ENCODE measurements at places on chromosomes 7 and 10.

GRCh38 chr7:68529221-68529620, 1069.1 kb upstream of the AUTS2 start:
- no peak for DNase-seq

- DNase-seq: no peak
These were observed 139.4 kb downstream of the SVIL start for GRCh38 chr10:29495366-29495765.

GRCh38 chr10:121080281-121080891, 229.2 kb downstream of the WDR11 start:
- no peak for DNase-seq

DNA sequence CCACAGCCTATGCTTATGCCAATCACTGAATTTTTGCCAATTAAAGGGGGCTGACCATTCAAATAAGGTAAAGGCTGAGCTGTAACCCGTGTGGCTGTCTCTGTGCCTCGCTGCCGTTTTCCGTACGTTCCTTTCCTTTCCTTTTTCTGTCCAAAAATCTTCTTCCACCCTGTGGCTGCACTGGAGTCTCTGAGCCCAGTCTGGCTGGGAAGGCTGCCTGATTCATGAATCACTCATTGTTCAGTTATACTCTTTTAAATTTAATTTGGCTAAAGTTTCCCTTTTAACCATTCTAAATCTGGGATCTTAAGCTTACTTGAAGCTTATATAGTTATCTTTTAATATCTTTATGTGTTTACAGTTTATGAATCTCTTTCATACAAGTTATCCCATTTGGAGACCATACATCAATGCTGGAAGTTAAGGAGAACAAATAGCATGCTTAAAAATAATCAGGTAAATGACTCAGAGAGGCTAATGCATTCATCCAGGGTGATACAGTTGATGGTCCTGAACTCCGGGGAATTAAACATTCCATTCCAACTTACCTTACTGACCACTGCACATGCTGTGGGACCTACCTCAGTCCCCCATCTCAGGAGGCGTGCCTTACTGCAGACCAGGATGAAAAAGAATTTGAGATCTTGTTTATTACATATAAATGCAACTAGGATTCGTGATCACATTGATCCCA, 385.3 kb upstream of the ADARB2 start:
- no peak for DNase-seq

GRCh38 chr7:32378988-32379387, 111.2 kb downstream of the LSM5 start:
- no peak for DNase-seq

DNA sequence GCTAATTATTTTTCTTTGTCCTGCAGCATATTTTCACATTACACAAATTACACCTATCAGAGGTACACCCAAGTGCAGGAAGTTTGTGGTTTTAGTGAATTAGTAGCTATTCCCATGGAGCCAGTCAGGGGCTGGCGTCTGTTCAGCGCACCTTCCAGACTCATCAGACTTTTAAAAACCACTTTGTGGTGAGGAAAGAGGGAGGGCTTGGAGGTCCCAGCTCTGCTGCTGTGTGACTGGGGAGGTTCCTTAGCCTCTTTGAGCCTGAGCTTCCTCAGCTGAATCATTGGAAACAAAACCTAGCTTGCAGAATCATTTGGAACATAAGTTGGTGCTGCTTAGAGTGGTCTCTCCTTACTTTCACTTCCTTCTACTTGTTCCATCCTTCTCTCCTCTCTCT, 175.4 kb downstream of the SORCS3 start:
- DNase-seq: no peak

- DNase-seq: no peak
These were observed 12.4 kb downstream of the CALHM2 start for GRCh38 chr10:103439776-103440175.

GRCh38 chr10:5694573-5694972, 9.9 kb downstream of the TASOR2 start:
- no peak for DNase-seq

GRCh38 chr10:32253821-32254220, 93.1 kb downstream of the EPC1 start:
- DNase-seq: no peak

DNA sequence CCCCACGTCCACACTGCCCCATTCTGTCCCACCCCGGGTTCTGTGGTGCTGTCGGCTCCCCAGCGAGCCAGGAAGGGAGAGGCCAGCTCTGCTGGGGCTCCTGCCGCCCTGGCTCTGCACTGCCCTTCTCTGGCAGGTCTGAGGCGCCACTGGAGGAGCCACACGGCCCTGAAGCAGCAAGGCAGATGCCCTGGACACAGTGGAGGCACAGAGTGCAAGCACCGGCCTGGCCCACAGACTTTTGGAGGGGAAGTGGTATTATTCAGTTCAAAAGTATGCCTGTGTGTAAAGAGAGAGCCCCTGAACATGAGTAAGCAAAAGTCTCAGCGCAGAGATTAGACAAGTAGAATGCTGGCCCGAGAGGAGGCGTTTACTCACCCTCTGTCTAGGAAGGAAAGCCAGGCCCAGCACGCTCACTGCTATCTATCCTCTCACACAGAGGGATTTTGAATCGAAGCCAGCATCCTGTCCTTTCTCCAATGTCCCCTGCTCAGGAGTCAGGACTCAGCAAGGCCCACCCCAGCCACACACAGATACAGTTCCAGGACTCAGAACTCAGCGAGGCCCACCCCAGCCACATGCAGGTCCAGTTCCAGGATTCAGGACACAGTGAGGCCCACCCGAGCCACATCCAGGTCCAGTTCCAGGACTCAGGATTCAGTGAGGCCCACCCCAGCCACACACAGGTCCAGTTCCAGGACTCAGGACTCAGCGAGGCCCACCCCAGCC, 115.0 kb downstream of the EGFR start:
- no peak for DNase-seq

GRCh38 chr10:6763423-6763822, 183.3 kb upstream of the PRKCQ start:
- no peak for DNase-seq

DNA sequence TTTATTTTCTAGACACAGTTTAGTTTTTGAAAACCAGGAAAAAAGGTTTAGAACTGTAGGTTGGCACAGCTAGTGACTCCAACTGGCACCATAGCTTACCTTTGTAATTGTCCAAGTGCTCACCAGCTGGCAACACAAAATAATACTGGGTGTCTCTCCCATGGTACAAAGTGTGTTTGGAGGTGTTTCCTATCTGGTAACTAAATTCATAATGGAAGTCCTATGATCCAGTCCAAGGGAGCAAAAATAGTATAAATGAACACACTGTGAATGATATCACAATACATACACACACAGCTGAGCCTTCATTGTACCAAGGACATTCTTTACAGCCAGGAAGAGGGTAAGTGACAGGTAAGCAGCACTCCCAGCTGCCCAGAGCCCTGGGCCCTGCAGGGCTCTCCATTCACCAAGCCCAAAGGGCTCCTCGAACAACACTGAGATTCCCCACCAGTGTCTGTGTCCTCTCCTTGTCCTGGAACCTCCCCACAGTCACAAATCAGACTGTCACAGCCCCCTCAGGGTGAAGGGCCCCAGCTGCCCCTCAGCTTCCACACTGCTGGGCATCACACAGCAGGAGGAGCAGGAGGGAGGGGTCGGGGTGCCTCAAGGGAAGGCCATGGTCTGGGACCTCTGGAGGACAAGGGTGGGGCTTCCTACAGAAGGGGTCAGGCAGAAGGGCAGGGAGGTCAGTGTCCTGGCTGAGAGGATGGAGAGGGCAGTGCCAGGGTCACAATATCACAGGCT, 72.1 kb downstream of the PKD1L1 start:
- no peak for DNase-seq

DNA sequence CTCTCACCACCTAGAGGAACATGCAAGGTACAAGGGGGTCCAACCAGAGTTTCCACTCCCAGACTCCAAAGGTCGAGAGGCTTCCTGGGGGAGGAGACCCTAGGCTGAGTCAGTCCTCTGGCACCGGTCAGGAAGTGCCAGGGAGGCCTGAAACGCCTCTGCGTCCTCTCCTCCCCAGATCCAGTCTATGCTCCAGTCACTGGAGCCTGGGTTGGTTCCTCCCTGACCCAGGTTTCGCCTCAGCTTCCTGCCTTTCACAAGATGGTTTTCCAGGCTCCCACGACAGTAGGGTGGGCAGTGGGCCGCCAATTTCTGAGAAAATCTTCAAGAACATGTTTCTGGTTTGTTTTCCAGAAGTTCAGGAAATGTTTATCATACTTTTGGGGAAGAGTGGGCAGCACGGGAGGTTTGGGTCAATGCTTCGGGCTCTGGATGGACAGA, 30.0 kb downstream of the DUSP5 start:
- no peak for DNase-seq

DNA sequence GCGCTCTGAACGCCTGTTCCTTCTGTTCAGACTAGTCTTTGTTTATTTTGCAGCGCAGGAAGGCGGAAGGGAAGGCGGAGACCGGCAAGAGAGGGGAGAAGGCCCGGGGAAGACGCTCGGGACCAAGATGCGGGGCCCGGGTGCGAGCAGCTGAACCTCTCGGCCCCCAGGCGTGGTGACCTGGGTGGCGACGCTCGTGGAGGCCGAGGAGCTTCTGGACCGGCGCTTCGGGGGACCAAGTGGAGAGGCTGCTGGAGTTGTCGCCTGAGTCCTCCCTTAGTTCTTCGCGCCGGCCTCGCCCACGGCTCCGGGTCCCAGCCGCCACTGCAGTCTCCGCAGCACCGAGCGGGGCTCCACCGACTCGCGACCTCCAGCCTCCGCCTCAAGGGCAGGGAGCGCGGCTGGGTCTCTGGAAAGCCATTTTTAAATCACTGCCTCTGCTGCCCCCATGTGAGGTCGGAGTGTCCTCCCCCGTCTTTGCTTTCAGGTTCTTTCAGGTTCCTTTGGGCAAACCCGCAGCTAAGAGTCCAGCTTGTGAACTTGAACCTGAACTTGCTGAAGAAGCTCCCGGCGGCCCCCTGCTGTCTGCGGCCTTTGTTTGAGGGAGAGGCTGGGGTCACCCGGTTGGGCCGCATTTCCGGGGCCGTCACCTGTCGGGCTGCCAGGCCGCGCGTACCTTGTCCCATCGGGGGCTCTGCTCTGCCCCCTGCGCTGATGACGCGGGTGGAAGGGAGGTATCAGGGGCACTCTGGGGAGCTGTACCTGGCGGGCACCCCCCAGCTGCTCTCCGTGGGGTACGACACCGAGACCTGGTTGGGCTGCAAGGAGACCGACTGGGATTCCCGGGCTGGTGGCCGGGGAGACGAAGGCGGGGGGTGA, 136.0 kb downstream of the KIF20B start:
- DNase-seq: no peak

DNA sequence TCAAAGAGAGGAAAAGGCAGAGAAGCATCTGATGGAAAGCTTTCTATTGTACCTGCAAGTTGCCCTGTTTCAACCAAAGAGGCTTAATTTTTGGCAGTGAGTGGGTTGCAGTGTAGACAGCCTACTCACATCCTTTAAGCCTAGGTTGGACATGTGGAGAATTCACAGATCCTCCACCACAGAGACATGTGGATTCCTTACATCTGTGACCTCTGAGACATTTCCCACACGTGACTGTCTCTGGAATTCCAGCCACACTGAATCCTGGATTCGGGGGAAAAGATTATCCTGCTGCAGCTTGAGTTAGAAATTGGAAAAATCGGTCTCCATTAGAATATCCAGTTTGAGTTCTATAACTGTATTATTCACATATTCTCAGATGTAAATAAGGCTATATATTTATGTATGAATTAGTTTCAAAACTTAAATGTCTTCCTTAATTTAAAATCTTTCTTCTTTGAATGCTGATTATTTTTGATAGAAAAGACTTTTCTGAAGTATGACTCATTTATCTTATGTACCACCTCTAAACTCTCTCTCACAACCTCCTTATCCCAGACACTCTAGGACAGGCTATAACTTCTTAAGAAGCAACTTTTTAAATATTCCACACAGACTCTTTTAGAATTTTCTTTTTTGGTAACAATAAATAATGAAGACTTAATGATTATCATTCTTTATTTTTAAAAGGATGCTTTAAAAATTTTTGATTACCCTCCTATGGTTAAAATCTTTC, 123.3 kb downstream of the TWIST1 start:
- DNase-seq: no peak

- DNase-seq: no peak
These were observed 31.5 kb upstream of the RSBN1L start for GRCh38 chr7:77664715-77665114.

GRCh38 chr10:122341141-122341810, 33.2 kb upstream of the PLEKHA1 start:
- no peak for DNase-seq
